ENCODE measurements at places on chromosomes 3 and 15.

GRCh38 chr3:132655471-132655870 is 4.1 kb downstream of the ACAD11 start:
- no peak for DNase-seq

DNA sequence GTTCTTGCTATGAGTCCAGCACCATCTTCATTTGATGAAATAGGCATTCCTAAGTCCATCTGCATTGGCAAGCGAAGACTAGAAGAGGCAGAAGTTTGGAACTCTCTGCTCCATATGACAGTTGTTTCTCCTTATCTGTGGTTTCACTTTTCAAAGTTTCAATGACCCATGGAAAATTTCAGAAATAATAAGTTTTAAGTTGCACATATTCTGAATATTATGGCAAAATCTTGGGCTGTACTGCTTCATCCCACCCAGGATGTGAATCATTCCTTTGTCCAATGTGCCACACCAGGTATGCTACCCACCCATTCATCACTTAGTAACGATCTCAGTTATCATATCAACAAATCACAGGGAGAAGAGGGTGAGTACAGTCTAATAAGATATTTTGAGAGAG is 647.9 kb downstream of the GRM7 start:
- no peak for DNase-seq

DNA sequence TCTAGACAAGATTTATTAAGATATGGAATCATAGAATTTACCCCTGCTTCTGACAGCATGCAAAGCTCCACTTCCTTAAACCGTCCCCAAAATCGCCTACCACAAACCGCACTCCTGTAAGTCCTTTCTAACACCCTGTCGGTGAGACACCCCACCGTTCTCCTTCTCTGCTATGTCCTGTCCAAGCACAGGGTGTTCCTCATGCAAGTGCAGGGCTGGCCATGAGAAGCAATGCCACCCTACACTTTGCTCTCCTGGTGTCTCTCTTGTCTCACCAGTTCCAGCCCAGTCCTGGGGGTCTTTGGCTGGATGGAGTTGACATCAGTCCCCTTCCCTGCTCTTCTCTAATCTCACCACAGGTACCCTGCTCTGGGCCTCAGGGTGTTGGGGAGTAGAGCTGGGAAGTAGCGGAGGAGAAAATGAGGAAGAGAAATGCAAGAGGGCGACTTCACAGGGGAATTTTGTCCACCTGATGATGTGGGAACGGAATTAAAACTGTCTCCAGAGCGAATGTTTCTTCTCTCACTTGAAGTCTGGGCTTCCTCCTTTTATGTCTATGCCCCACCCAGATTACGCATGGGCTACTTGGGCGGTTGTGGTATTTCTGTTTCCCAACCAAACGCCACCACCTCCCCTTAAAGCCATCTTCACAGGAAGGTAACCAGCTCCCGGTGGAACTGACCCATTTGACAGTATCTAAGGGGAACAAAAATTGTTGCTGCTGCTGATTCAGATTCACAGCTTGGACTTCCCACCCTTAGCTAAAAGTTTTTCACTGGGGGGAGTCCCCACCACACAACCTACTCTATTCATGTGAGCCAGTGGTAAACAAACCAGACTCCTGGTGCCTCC is 49.9 kb downstream of the CASR start:
- no peak for DNase-seq

GRCh38 chr15:76529911-76530310 is 193.3 kb downstream of the ISL2 start:
- DNase-seq: no peak

- DNase-seq: no peak
These were observed 24.3 kb upstream of the CP start for GRCh38 chr3:149245738-149246451.

GRCh38 chr3:195306369-195306768 is 35.4 kb upstream of the XXYLT1 start:
- no peak for DNase-seq

GRCh38 chr15:85337425-85338074 is 42.9 kb upstream of the AKAP13 start:
- DNase-seq: no peak

DNA sequence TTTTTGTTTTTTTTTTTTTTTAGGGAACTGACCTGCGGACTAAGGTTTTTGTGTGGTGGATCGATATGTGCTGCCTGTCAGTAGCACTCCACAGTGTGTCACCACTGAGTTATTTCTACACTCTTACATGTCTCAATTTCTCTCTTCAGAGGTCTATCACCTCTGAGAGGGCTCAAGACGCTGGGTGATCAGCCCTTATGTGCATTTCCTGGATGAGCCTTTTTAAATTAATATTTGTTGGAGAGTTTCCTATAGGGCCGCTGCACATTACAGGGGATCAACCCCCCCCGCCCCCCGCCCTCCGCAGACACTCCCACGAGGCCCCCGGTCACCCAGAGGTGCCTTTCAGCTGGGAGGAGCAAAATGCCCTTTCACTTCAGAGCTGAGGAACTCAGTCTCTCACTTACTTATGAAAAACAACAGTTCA is 34.5 kb upstream of the AP4E1 start:
- DNase-seq: no peak

- DNase-seq: no peak
These were observed 58.9 kb upstream of the CBLB start for GRCh38 chr3:105927741-105928140.

- peak; percentile 22 for DNase-seq
These were observed 59.1 kb downstream of the RGMA start for GRCh38 chr15:93029836-93030429.

All from glutamatergic neuron (in vitro differentiated cells).